ENCODE measurements at places on chromosomes 7 and 10. TPM values are rescaled to one million over a fixed set of nuclear protein-coding genes. Genes with fewer than 3 reads are reported as not detected.

HBP1 gene
- 81.5 TPM for total RNA-seq

ADAM22 gene
- total RNA-seq = 1.8 TPM

SLC16A9 gene
- 28.8 TPM for total RNA-seq

CNPY1 gene
- total RNA-seq = not detected

TNS3 gene
- total RNA-seq = 69.9 TPM

COL17A1 gene
- 284 TPM for total RNA-seq

HIPK2 gene
- 39.9 TPM for total RNA-seq

VPS37D gene
- 0.48 TPM for total RNA-seq

THSD7A gene
- 5.4 TPM for total RNA-seq

FANK1 gene
- total RNA-seq = 10.3 TPM

BCL7B gene
- total RNA-seq = 62.0 TPM

CLEC5A gene
- not detected for total RNA-seq

GTPBP10 gene
- total RNA-seq = 24.9 TPM

GPR26 gene
- total RNA-seq = not detected

DAGLB gene
- total RNA-seq = 25.4 TPM

ACHE gene
- total RNA-seq = 41.4 TPM

TRIL gene
- total RNA-seq = 2.2 TPM

CDHR1 gene
- 169 TPM for total RNA-seq

Measured in mucosa of descending colon (tissue), 3 donors.